Esophagus muscularis mucosa (tissue), 4 donors: ENCODE measurements at places on chromosomes 7 and 10.

DNA sequence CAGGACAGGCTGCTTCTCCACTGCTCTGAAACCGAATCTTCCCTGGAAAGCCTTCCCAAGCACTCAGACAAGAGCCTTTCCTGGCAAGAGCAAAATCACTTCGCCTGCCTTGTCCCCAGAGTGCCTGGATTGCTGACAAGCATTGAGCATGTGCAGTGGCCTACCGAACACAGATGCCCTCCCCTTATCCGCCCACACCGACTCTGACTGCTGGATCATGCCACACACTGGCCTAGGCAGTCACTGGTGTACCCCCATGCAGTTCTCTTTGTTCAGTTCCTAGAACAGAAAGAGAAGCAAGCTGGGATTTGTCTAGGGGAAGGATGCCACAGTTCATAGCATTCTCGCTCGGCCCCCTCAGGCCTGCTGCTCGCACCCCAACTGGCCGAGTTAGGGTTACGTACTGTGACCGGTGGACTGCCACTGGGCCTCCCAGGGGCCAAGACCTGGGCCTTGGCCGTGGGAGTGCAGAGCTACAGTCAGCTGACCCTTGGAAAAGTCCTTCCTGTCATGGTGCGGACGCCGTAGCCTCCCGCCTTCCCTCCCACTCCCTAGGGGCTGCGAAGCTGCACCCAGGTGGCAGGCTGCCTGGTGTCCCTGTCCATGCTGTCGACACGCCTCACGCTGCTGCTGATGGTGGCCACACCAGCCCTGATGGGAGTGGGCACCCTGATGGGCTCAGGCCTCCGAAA, 6.9 kb downstream of the ABCB8 start:
- H3K27ac ChIP-seq: no peak overlapping the region
- H3K4me3 ChIP-seq: no peak overlapping the region
- peaks cover 17% of the 10 kb centered on the region for H3K4me1 ChIP-seq
- no peak for DNase-seq
- peaks cover 53% of the 10 kb centered on the region for H3K36me3 ChIP-seq

GRCh38 chr10:34045571-34046190, 711.2 kb upstream of the NRP1 start:
- no peaks in the 10 kb centered on the region for H3K36me3 ChIP-seq
- DNase-seq: no peak
- no peak overlapping the region for H3K4me3 ChIP-seq
- no peaks in the 10 kb centered on the region for H3K27me3 ChIP-seq
- no peak overlapping the region for H3K27ac ChIP-seq
- H3K4me1 ChIP-seq: no peaks in the 10 kb centered on the region

- H3K4me1 ChIP-seq: no peaks in the 10 kb centered on the region
- peaks cover 5% of the 10 kb centered on the region for H3K36me3 ChIP-seq
- no peak overlapping the region for H3K27ac ChIP-seq
Observed at GRCh38 chr7:33973231-33974015, 68.1 kb downstream of the BMPER start.

- H3K27me3 ChIP-seq: no peaks in the 10 kb centered on the region
- no peak for DNase-seq
- no peak overlapping the region for H3K4me3 ChIP-seq
- no peaks in the 10 kb centered on the region for H3K36me3 ChIP-seq
- H3K4me1 ChIP-seq: peaks cover 5% of the 10 kb centered on the region
- H3K27ac ChIP-seq: no peak overlapping the region
Observed at GRCh38 chr7:143415742-143416397, 7.2 kb upstream of the EPHA1 start.

DNA sequence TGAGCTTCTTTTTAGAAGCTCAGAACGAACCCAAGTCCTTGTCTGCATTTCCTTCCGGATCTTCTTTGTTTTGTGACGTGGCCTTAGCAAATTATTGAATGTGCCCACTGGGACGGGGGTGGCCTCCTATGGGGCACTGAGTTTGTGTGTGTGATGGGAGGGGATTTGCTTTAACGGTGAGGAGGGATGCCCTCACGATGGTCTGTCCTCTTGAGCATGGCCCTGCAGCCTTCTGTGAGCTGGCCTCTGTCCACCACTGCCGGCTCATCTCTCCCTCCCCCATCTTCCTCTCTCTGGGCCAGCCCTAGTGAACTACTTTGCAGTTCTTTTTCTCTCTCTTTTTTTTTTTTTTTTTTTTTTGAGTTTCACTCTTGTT, 62.9 kb upstream of the MKRN1 start:
- DNase-seq: no peak
- peaks cover 32% of the 10 kb centered on the region for H3K36me3 ChIP-seq
- peak overlapping the region; percentile 23 for H3K4me3 ChIP-seq
- peaks cover 64% of the 10 kb centered on the region for H3K4me1 ChIP-seq
- H3K27me3 ChIP-seq: no peaks in the 10 kb centered on the region

- peaks cover 80% of the 10 kb centered on the region for H3K4me1 ChIP-seq
- no peak for DNase-seq
- no peaks in the 10 kb centered on the region for H3K36me3 ChIP-seq
- H3K4me3 ChIP-seq: no peak overlapping the region
Observed at GRCh38 chr7:104967595-104967994, 46.4 kb upstream of the KMT2E start.

DNA sequence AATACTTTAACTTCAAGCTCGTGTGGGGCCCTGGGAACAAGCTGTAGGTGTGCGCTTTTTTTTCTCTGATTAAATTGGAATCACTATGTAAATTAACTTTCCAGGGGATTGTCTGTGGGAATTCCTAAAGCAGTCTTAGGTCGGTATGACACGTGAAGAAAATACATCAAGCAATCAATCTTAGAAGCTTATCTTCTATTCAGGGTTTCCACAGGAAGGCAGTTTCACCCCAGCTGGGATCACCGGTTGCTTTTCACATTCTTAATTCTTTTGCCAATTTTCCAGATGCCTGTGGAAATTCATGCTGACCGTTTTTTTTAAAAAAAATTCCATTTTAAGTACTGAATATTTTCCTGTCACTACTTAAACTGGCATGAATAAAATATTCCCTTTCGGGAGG, 41.9 kb downstream of the CAMK1D start:
- peaks cover 47% of the 10 kb centered on the region for H3K4me1 ChIP-seq
- H3K27ac ChIP-seq: peak overlapping the region; percentile 41
- no peaks in the 10 kb centered on the region for H3K36me3 ChIP-seq
- no peak overlapping the region for H3K4me3 ChIP-seq

GRCh38 chr10:27355918-27356573, 115.4 kb upstream of the ACBD5 start:
- H3K36me3 ChIP-seq: no peaks in the 10 kb centered on the region
- no peaks in the 10 kb centered on the region for H3K4me1 ChIP-seq
- DNase-seq: no peak

DNA sequence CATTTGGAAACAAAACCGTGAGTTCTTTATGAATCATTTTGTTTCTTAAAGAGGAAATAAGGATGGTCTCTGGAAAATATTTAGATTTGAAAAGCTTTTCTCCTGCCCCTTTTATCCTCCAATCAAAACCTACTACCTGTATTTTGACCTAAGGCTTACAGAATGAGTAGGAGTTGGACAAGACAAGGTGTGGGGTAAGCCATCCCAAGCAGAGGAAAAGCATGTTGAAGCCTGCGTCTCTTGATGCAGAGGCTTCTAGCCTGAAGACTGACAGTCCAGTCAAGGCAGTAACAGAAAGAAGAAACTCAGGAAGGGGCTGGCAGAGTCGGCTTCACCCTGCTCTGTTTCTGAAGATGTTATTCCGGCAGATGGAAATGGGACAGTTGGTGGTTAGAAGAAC, 551.1 kb downstream of the SORCS3 start:
- no peak overlapping the region for H3K27ac ChIP-seq
- peaks cover 3% of the 10 kb centered on the region for H3K4me1 ChIP-seq
- no peak for DNase-seq
- H3K36me3 ChIP-seq: no peaks in the 10 kb centered on the region

GRCh38 chr10:77188521-77188920, 449.1 kb downstream of the KCNMA1 start:
- peak overlapping the region; percentile 64 for H3K27ac ChIP-seq
- H3K27me3 ChIP-seq: no peaks in the 10 kb centered on the region
- DNase-seq: no peak
- peaks cover 52% of the 10 kb centered on the region for H3K4me1 ChIP-seq

GRCh38 chr7:22074897-22075296, 129.2 kb upstream of the CDCA7L start:
- no peaks in the 10 kb centered on the region for H3K27me3 ChIP-seq
- no peak overlapping the region for H3K27ac ChIP-seq

- H3K4me1 ChIP-seq: peaks cover 20% of the 10 kb centered on the region
- H3K27ac ChIP-seq: peak overlapping the region; percentile 84
- peak overlapping the region; percentile 99 for H3K4me3 ChIP-seq
- H3K36me3 ChIP-seq: no peaks in the 10 kb centered on the region
- no peaks in the 10 kb centered on the region for H3K27me3 ChIP-seq
Observed at GRCh38 chr10:58335306-58336005, 650 bp downstream of the UBE2D1 start.

DNA sequence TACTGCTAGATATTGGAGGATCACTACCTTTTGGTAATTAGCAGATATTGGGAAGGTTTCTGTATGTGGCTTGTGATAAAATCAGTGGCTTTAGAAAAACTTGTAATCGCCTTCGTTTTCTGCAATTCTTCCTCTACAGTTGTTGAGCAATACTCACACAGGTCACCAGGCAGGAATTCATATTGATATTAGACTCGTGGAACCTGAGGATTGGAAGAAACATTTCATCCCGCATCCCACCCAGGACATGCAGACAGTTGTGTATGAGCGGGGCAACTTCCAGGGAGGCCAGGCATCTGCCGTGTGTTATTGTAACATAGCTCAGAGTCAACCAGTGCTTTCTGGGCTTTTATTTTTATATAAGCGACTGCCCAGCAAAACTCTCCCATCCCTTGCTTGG, 821.3 kb downstream of the LRMDA start:
- H3K27ac ChIP-seq: peak overlapping the region; percentile 33
- peak; percentile 92 for DNase-seq
- no peaks in the 10 kb centered on the region for H3K27me3 ChIP-seq
- H3K36me3 ChIP-seq: no peaks in the 10 kb centered on the region
- H3K4me1 ChIP-seq: peaks cover 16% of the 10 kb centered on the region
- H3K4me3 ChIP-seq: no peak overlapping the region

- no peak overlapping the region for H3K27ac ChIP-seq
- H3K4me3 ChIP-seq: no peak overlapping the region
- H3K27me3 ChIP-seq: no peaks in the 10 kb centered on the region
- no peak for DNase-seq
Observed at GRCh38 chr7:44990109-44991023, 9.6 kb upstream of the CCM2 start.

GRCh38 chr10:76868098-76868977, 769.3 kb downstream of the KCNMA1 start:
- H3K36me3 ChIP-seq: no peaks in the 10 kb centered on the region
- no peaks in the 10 kb centered on the region for H3K27me3 ChIP-seq
- H3K4me3 ChIP-seq: no peak overlapping the region
- H3K27ac ChIP-seq: no peak overlapping the region

DNA sequence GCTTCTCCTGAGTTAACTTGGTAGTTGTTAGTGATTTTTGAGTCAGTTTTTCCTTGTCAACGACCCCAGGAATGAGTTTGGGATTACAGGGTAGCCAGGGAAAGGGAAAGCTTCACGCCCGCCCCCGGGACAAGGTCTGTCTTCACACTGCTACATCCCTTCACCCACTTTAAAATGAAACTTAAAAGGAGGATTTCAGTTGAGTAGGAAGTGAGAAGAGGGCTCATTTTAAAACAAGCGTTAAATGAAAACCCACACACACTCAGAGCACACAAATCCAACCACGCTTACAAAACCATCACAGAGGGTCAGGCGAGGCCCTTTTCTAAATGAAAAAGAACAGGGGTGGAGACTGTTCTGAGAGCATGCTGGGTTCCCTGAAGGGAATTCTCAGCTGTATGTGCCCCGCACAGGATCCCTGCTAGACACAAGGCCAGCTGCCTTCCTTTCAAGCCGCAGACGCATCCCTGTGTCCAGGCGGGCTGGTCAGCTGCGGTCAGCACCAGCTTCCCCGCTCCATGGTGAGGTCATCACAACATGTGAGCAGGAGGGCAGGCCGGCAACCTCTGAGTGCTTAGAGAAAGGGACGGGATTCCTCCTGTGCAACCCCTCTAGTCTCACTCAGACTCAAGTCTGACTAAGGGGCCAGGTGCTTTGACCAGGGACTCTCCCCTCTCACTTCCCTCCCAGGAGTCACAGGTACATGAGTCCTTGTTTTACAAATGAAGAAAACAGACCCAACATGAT, 111.8 kb downstream of the EGFR start:
- H3K36me3 ChIP-seq: no peaks in the 10 kb centered on the region
- peak; percentile 92 for DNase-seq
- H3K4me1 ChIP-seq: peaks cover 91% of the 10 kb centered on the region
- H3K27ac ChIP-seq: peak overlapping the region; percentile 94

DNA sequence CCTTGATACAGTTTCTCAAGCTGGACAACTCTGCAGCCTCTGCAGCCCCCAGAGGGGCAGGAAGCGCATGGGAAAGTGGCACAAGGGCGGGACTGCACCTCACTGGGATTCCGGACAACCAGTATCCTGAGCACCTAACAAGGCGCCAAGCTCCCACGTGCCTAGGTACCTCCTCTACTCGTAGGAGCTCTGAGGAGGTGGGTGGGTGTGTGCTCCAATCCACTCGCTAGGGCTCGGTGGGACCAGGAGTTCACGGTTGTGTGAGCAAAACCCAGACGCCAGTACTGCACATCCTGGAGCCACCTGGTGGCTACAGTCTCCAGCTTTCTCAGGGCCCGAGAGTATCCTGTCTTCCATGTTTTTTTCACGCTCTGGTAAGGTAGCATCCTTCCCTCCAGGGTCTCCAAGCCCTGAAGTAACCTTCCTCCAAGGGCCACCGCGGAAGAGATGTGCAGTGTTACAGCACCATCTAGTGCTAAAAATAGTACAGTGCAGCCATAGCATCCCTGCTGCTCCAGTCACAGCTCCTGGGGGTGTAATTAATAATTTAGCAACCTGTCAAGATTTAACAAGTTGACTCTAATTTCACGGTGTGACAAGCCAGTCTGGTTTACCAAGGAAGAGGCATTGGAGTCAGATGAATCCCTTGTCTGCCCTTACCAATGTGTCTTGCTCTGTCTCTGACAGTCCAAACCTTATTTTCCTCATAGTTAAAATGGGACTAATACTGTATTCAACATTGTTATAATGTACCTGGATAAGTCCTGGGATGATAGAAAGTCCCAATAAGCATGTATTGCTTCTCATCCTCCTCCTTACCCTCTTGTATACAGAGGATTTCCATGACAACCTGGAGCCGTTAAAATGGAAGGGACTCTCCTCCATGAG, 70.4 kb downstream of the HERPUD2 start:
- H3K27me3 ChIP-seq: no peaks in the 10 kb centered on the region
- H3K4me1 ChIP-seq: peaks cover 5% of the 10 kb centered on the region
- no peak overlapping the region for H3K4me3 ChIP-seq
- H3K36me3 ChIP-seq: peaks cover 21% of the 10 kb centered on the region
- DNase-seq: no peak
- H3K27ac ChIP-seq: no peak overlapping the region

GRCh38 chr10:3832022-3832786, 47.2 kb upstream of the KLF6 start:
- H3K36me3 ChIP-seq: no peaks in the 10 kb centered on the region
- no peak overlapping the region for H3K4me3 ChIP-seq
- no peak overlapping the region for H3K27ac ChIP-seq
- peaks cover 30% of the 10 kb centered on the region for H3K4me1 ChIP-seq

DNA sequence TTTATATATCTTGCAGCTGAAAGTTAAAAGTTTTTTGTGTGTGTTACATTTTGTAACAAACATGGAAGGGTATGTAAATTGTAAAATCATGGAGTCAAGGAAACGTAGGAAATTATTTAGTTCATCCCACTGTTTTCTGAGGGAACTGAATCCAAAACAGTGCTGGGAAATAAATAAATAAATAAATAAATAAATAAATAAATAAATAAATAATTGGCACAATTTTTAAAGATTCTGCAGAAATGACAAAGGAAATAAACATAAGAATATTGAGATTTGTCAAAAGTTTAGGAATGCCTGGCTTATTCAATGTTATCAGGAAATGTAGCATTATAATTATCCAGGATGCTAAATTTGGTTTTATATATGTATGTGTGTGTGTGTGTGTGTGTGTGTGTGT, 91.4 kb upstream of the AGBL3 start:
- peaks cover 55% of the 10 kb centered on the region for H3K4me1 ChIP-seq
- DNase-seq: no peak
- H3K27me3 ChIP-seq: no peaks in the 10 kb centered on the region
- peak overlapping the region; percentile 84 for H3K27ac ChIP-seq
- peaks cover 10% of the 10 kb centered on the region for H3K36me3 ChIP-seq
